G401 (cell line): ENCODE measurements at places on chromosomes 5 and 9.
A peak's percentile ranks its signal among the peaks of the same experiment; 100 is the strongest.

- no peak for DNase-seq
Observed at GRCh38 chr9:113941056-113941455, 64.9 kb downstream of the ZNF618 start.

GRCh38 chr5:131751506-131751905 is 45.3 kb downstream of the FNIP1 start:
- no peak for DNase-seq

- DNase-seq, result peak; percentile 2
Observed at GRCh38 chr9:22079873-22080341, 70.8 kb upstream of the CDKN2B start.

DNA sequence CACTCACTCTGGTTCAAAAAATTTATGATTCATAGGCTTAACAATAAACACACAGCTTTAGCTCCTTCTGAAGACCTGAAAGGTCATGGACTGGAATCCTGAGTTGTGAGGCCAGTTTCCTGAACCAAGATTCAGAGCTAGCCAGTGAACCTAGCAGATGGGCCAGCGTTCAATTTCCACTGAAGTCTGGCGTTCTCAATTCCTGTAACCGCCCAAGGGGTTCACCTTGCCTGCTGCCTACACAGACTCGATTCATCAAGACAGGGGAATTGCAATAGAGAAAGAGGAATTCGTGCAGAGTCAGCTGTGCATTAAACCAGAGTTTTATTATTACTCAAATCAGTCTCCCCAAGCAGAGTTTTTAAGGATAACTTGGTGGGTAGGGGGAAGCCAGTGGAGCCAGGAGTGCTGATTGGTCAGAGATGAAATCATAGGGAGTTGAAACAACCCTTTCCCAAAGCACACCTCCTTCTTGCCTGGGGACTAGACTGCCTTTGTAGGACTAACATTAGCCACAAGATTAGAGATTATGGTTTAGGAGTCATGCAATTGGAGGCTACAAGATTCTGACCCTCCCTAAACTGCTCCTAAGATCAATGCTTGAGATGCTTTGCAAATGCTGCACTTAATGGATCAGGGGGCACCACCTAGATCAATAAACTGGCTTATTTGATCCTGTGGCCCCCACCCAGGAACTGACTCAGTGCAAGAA is 117.5 kb upstream of the SHB start:
- peak; percentile 10 for DNase-seq

- no peak for DNase-seq
Observed at GRCh38 chr5:152534641-152535040, 129.6 kb upstream of the NMUR2 start.

DNA sequence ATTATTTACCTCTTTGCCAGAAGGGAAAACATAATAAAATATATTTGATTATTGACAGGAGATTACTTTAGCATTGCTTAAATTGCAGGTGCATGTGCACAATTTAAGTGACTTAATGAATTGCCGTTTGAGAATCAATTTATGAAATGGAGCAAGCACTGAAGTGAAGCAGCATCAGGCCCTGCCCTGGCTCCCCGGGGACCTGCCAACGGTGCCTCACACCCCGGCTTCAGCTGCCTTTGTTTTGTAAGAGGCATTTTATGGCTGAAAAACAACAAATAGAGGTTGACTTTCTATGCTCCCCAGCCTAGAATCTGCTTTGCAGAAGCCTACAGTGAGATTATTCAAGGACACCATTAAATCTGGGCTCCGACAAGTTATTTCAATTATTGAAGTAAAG is 359.1 kb upstream of the IRX4 start:
- no peak for DNase-seq

DNA sequence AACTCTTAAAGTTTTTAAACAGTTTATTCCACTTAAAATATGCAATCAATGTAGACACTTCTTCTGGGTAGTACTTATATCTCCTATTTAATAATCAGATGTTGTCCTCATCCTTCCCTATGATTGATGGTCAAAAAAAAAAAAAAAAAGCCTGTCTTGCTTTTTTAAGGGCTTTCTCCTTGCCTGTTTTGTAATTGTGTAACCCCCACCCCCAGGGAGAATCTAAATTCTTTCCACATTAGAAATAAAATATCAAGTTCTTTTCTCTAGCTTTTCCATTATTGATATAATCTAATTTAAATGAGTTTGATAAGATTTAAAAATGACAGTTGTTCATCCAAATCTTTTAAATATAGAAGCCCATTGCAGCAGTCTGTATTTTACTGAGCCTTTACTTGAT is 119.7 kb downstream of the CHSY3 start:
- no peak for DNase-seq

DNA sequence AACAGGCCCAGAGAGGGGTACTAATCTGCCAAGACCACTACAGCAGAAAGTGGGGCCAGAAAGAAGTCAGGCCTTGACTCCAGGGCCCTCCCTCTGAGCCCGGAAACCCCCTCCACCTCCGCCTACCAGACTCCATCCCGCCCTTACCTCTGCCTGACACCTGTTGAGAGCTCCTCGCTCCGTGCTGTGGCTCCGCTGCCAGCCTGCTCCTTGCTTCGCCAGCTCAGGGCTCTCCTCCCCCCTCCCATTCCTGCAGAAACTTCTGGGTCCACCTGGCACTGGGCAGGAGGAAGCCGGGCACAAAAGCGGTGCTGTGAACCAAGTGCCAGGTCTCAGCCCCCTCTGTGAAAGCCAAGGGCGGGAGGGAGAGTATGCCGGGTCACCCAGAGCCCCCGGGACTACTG is 6.4 kb upstream of the ST6GALNAC6 start:
- DNase-seq, result no peak

DNA sequence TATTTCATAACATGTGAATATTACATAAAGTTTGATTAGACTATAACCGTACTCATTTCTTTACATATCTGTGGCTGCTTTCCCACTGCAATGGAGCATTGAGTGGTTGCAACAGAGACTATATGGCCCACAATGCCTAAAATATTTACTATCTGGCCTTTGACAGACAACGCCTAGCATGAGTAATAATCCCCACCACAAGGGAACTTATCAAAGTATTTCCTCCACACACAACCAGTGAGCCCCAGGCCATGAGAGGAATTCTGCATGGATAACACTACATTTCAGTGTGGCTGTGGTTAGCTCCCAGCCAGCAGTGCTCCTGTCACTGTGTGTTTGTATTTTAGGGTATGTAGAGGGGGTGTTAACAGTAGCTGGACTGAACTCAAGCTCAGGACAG is 54.8 kb downstream of the FAM81B start:
- DNase-seq, result no peak
